Activated CD4-positive, alpha-beta memory T cell treated with anti-CD3 and anti-CD28 coated beads for 36 hours (primary cell): ENCODE measurements at places on chromosomes 1 and 21. TPM values are rescaled to one million over a fixed set of nuclear protein-coding genes. Genes with fewer than 3 reads are reported as not detected.
A peak's percentile ranks its signal among the peaks of the same experiment; 100 is the strongest.

DNA sequence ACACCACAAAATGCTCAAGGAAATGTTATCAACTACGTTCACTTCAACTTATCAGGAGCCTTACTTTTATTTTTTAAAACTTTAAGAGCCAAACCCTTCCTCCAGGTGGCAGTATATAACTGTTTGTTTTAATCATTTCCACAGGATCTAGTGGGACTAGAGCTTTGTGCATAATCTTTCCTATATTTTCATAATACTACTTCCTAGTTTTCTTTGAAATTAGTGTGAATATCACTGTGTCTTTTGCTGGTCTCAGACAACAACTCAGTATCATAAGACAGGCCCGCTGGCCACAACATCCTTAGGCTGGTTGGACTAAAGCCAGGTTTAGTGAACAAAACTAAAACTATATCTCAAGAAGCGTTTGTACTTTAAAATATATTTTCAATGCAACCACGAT is 145.5 kb downstream of the TIAM1 start:
- no peak for DNase-seq
- peaks cover 16% of the 10 kb centered on the region for H3K36me3 ChIP-seq
- H3K27me3 ChIP-seq, result no peaks in the 10 kb centered on the region
- H3K4me3 ChIP-seq, result no peak overlapping the region
- H3K27ac ChIP-seq, result no peak overlapping the region

DNA sequence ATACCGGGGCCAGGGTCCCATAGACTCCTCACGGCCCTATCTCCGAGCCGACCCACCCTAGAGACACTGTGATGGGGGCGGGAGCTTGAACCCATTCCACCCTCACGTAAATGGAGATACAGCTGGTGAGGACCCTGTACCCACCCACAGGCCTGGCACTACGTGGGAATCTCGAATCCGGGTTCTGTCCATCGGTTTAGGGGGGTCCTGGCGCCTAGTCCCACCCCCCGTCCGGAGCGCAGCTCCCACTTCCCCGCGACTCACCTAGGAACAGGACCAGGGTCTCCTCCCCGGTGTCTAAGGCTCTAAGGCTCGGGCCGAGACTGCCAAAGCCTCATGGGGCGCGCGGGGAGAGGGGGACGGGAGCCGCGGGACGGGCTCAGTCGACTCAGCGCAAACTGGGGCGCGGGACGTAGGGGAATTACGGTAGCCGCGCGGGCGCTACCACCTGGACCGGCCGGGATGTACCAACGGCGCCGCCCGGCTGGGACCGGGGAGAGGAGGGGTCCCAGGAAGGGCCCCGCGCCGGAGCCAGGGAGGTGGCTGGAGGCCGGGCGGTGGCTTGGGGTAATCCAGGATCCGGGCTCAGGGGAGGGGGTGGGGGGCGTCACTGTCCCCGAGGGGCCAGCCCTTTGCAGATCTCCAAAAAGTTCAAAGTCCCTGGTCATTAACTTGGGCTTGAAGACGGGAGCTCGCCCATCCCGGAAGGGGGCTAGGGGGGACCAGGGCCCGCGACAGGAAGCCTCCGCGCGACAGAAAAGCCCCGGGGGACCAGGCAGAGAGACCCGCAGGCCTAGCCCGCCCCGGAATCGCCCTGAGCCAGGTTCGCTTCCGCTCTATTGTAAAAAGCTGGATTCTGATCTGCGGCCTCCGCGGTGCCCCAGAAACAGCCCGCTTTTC is 1.0 kb downstream of the PLEKHG5 start:
- peak overlapping the region; percentile 74 for H3K4me3 ChIP-seq
- H3K36me3 ChIP-seq, result no peaks in the 10 kb centered on the region
- peaks cover 21% of the 10 kb centered on the region for H3K4me1 ChIP-seq
- DNase-seq, result peak; percentile 78
- peak overlapping the region; percentile 76 for H3K27ac ChIP-seq

Gene CNIH3
- total RNA-seq, result 0.63 TPM

DNA sequence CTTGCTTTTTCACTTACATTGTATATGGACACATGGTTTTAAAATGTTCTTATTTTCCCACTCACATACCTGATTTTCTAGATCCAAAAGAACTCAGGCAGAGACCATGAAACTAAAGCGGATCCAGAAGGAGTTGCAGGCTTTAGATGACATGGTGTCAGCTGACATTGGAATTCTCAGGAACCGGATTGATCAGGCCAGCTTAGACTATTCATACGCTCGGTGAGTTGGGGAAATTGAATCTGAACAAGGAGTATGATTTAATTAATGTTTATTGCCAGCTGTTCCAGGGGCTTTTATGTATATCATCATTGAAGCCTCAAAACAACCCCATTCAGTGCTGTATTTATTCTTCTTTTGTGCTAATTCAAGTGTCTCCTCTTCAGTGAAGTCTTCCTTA is 12.7 kb downstream of the GORAB start:
- no peak overlapping the region for H3K4me3 ChIP-seq
- no peaks in the 10 kb centered on the region for H3K27me3 ChIP-seq
- peaks cover 8% of the 10 kb centered on the region for H3K4me1 ChIP-seq
- H3K36me3 ChIP-seq, result peaks cover 66% of the 10 kb centered on the region
- no peak overlapping the region for H3K27ac ChIP-seq
